ENCODE measurements at places on chromosomes 11 and 22. TPM values are rescaled to one million over a fixed set of nuclear protein-coding genes. Genes with fewer than 3 reads are reported as not detected.

VWCE gene
- total RNA-seq, result 5.2 TPM

DNA sequence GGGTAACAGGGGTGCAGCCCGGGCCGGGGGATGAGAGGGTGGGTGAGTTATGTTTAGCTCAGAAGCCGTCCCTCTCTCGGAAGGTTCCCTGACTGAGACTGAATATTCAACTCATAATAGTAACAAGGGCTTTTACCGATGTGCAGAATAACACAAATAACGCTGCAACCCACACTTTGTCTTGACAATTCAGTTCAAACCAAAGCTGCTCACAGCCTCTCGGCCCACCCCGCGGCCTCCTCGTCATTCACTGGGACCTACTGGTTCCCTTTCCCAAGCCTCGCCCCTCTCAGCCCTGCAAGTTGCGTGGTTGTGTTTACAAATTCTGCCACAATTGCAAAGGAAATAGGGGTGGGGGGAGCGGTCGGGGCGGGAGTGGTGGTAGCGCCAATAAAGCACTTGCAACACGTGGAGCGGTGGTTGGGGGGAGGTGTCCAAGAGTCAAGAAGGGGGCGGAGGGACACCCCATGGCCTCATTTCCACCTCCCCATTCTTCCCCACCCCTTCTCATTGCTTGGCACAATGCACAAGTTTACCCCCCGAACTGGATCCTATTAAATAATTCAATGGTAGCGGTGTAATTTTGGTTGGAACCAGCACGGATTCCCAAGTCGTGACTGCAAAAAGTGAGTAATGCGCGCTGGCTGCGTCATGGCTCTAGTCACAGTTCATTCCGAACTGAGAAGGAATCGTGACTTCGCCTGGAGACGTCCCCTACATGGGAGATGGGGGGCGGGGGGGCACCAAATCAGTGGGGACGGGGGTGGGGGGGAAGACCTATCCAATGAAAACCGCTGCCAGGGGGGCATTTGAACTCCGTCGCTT lies 102.0 kb upstream of the HSD17B12 start:
- no peak for DNase-seq
- peak overlapping the region; percentile 47 for H3K4me3 ChIP-seq
- H3K27me3 ChIP-seq, result peaks cover 86% of the 10 kb centered on the region
- H3K36me3 ChIP-seq, result no peaks in the 10 kb centered on the region

- no peak overlapping the region for H3K4me3 ChIP-seq
- peak overlapping the region; percentile 1 for H3K27ac ChIP-seq
- H3K27me3 ChIP-seq, result no peaks in the 10 kb centered on the region
- no peak for DNase-seq
- H3K4me1 ChIP-seq, result peaks cover 44% of the 10 kb centered on the region
- H3K36me3 ChIP-seq, result peaks cover 25% of the 10 kb centered on the region
These were observed 2.8 kb downstream of the MADD start for GRCh38 chr11:47272706-47273105.

GRCh38 chr11:87020336-87020735 lies 17.4 kb upstream of the TMEM135 start:
- H3K27me3 ChIP-seq, result peaks cover 8% of the 10 kb centered on the region
- H3K4me1 ChIP-seq, result no peaks in the 10 kb centered on the region
- H3K36me3 ChIP-seq, result no peaks in the 10 kb centered on the region
- no peak overlapping the region for H3K27ac ChIP-seq
